ENCODE measurements at places on chromosomes 2 and 18.

- H3K36me3 ChIP-seq, result no peaks in the 10 kb centered on the region
- no peak for ATAC-seq
- no peak overlapping the region for H3K4me3 ChIP-seq
- no peaks in the 10 kb centered on the region for H3K4me1 ChIP-seq
- H3K27me3 ChIP-seq, result peaks cover 15% of the 10 kb centered on the region
Measured at GRCh38 chr2:26735097-26735496, 29.0 kb upstream of the SLC35F6 start.

GRCh38 chr18:7921938-7922587 lies 354.9 kb downstream of the PTPRM start:
- H3K4me1 ChIP-seq, result no peaks in the 10 kb centered on the region
- H3K4me3 ChIP-seq, result no peak overlapping the region
- no peaks in the 10 kb centered on the region for H3K27me3 ChIP-seq
- H3K36me3 ChIP-seq, result no peaks in the 10 kb centered on the region
- ATAC-seq, result peak; percentile 11

DNA sequence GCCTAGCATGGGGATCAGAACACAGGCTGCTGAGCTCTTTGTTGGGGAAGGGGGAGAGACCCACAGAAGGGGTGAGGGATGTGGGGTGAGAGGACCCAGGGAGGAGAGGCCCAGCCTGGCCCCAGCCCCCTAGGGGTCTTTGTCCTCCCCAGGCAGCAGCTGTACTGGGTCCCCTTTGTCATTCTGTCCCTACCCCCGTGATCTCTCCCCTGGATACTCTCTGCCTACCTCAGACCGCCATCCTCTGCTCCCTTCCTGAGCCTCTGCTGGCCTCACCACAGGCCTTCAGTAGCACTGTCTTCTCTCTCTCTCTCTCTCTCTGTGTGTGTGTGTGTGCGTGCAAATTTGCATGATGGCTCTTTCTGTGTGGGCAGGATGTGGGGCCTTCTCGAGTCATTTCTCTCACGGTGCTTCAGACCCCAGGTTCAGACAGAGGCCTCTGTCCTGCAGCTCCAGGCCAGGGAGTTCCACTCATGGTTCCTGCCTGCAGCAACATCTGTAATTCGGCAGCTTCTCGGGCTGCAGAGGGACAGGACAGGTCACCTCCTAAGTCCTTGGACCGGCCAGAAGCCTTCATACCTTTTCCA lies 1.4 kb downstream of the PSD4 start:
- peaks cover 87% of the 10 kb centered on the region for H3K36me3 ChIP-seq
- H3K4me1 ChIP-seq, result peaks cover 57% of the 10 kb centered on the region
- peak overlapping the region; percentile 97 for H3K27ac ChIP-seq

DNA sequence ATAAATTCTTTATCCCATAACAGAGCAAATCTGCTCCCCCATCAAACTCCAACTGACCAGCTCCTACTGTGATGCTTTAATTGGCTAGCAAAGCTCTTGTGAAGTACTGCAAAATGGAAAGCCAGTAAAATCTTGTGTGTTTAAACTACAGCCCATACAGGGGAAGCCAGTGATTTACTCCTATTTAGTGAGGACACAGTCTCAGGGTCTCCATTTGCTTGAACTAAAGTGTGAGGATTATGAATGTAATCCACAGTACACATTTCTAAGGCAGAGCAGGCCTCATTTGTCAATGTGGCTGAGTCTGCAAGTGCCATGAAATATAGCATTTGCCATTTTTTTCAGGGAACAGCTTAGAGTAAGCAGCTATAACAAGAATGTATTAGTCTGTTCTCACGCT lies 259.3 kb downstream of the PIEZO2 start:
- H3K27me3 ChIP-seq, result peaks cover 15% of the 10 kb centered on the region
- H3K4me3 ChIP-seq, result no peak overlapping the region
- H3K27ac ChIP-seq, result no peak overlapping the region
- no peaks in the 10 kb centered on the region for H3K36me3 ChIP-seq
- no peak for ATAC-seq

- no peaks in the 10 kb centered on the region for H3K4me1 ChIP-seq
- no peak overlapping the region for H3K27ac ChIP-seq
Measured at GRCh38 chr2:164737612-164738081, 104.0 kb downstream of the COBLL1 start.

DNA sequence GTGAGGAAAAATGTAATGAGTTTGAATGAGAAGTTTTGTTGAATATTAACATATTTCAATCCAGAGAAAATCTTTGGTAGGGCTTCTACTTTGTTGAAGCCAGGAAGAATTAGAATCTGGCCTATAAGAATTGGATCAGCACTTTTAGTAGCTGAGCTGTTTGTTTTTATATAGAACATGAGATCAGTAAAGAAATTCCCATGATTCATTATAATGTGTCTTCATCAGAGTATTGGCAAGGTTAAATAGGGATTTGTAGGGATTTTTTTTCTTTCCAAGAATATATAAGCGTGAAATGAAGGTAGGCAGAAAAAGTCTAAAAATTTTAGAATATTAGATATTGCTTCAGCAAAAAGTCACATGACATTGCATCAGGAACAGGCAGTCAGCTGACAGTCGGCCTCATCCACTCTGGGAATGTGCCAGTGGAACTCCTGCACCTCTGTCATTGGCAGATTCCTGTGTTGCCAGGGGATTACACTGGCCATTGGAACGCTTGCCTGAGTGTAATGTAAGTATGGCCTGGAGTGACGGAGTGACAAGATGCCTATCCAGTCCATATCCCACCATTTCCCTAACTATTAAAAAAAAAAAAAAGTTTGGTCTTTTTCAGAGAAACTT lies 60.6 kb downstream of the SERTAD2 start:
- H3K4me3 ChIP-seq, result no peak overlapping the region
- H3K4me1 ChIP-seq, result peaks cover 12% of the 10 kb centered on the region
- no peak overlapping the region for H3K27ac ChIP-seq
- H3K36me3 ChIP-seq, result peaks cover 62% of the 10 kb centered on the region
- H3K27me3 ChIP-seq, result no peaks in the 10 kb centered on the region

- peaks cover 23% of the 10 kb centered on the region for H3K4me1 ChIP-seq
- H3K27ac ChIP-seq, result no peak overlapping the region
- no peak overlapping the region for H3K4me3 ChIP-seq
- no peaks in the 10 kb centered on the region for H3K36me3 ChIP-seq
Measured at GRCh38 chr2:234219046-234219310, 168.5 kb downstream of the SPP2 start.

DNA sequence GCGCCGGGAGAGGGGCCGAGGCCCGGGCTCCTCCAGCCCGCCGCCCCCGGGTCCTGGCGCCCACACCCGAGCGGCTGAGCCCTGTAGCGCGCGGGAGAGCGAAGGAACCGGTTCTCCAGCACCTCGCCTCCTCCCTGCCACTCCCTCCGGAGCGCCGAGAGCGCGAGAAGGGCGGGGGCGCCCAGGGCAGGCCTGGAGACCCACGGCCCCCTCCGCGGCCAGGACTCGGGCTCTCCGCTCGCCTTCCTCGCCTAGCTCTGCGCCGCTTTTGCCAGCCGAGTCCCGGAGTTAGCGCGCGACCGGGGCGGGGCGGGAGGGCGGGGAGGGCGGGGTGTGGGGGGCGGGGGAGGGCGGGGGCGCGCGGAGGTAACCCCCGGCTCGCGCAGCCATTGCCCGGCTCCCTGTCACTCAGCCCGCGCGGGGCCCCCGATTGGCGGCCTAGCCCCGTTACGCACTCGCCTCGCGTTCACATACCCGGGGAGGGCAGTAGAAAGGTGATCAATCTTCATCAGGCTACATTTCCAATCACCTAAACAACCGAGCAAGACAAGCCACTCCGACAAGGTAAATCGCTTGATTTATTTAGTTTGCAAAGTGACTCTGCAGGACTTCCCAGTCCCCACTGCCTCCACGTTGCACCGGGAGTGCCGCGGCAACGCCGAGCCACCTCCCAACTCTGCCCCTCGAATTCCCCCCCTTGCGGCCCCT lies at the start of gene OTX1:
OTX1 (plus strand) TSS at position 497 of the 708 bp plus-strand sequence. CDS start 2,161 bp downstream, outside the sequence.
- peak; percentile 71 for ATAC-seq
- H3K4me1 ChIP-seq, result peaks cover 21% of the 10 kb centered on the region
- H3K36me3 ChIP-seq, result peaks cover 30% of the 10 kb centered on the region
- peak within 1 kb of the TSS; percentile 87 for H3K4me3 ChIP-seq
- H3K27ac ChIP-seq, result no peak within 1 kb of the TSS

- no peaks in the 10 kb centered on the region for H3K4me1 ChIP-seq
- no peak for ATAC-seq
- H3K27me3 ChIP-seq, result peaks cover 4% of the 10 kb centered on the region
Measured at GRCh38 chr2:16081316-16082200, 141.2 kb downstream of the MYCN start.

DNA sequence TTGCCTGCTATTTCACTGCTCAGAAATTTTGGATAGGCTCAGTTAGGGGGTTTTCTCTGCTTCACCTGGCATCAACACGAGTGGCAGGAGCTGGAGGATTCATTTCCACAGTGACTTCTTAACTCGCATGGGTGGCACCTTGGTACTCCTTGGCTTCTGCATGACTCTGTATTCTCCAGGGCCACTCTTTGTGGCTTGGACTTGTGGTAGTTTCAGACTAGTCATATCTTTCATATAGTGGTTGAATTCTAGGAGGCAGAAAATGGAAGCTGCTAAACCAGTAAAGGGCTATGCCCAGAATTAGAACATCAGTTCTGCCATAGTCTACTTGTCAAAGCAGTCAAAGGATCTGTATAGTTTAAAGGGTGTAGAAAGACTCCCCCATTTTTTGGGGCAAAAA lies 6.8 kb downstream of the MAIP1 start:
- H3K36me3 ChIP-seq, result peaks cover 90% of the 10 kb centered on the region
- no peaks in the 10 kb centered on the region for H3K27me3 ChIP-seq
- H3K27ac ChIP-seq, result peak overlapping the region; percentile 77
- H3K4me1 ChIP-seq, result peaks cover 25% of the 10 kb centered on the region
- peak overlapping the region; percentile 60 for H3K4me3 ChIP-seq
- peak; percentile 97 for ATAC-seq

GRCh38 chr2:205937211-205937610 lies 148.8 kb downstream of the INO80D start:
- ATAC-seq, result no peak
- no peaks in the 10 kb centered on the region for H3K4me1 ChIP-seq
- no peak overlapping the region for H3K27ac ChIP-seq
- no peak overlapping the region for H3K4me3 ChIP-seq

GRCh38 chr2:98924038-98924830 lies 11.8 kb downstream of the CRACDL start:
- H3K27me3 ChIP-seq, result peaks cover 13% of the 10 kb centered on the region
- H3K4me3 ChIP-seq, result no peak overlapping the region
- no peaks in the 10 kb centered on the region for H3K4me1 ChIP-seq

- H3K27ac ChIP-seq, result no peak overlapping the region
- H3K4me1 ChIP-seq, result no peaks in the 10 kb centered on the region
- H3K4me3 ChIP-seq, result no peak overlapping the region
- H3K36me3 ChIP-seq, result no peaks in the 10 kb centered on the region
- ATAC-seq, result no peak
Measured at GRCh38 chr2:12257476-12257875, 459.3 kb upstream of the TRIB2 start.

DNA sequence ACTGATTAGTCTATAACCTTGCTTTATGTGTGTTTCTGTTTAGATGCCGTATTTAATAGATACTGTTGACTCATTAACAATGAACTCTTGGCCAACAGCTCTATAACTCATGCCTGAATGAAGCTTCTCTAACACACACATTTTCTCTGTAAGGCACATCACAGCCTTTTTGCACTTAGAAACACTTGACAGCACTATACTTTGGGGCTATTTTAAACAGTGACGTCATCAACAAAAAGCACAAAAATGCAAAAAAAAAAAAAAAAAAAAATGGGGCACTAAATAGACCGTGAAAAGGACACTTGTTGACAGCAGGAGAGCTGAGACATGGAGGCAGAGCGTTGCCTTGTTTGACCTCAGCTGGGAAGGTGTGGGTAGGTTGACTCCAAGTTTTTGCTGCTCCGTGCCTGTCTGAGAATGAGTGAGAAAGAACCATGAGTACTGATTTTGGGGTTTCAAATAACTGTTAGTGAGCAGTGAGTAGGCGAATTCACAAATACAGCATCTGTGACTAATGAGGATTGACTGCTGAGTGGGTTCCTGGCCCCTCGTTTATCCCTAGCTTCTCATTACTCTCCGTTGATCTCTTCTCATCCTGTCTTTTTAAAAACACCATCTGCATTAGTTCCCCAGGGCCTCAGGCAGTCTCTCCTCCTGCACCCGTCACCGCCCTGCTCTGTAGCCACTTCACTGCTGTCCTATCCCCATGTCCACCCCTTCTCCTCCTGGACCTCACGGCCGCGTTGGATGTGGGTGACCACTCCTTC lies 24.4 kb downstream of the SPP2 start:
- H3K4me1 ChIP-seq, result peaks cover 12% of the 10 kb centered on the region
- no peak for ATAC-seq
- H3K36me3 ChIP-seq, result no peaks in the 10 kb centered on the region
- no peaks in the 10 kb centered on the region for H3K27me3 ChIP-seq
- no peak overlapping the region for H3K27ac ChIP-seq

GRCh38 chr2:224260372-224261020 lies 141.4 kb downstream of the FAM124B start:
- H3K27me3 ChIP-seq, result peaks cover 20% of the 10 kb centered on the region
- no peaks in the 10 kb centered on the region for H3K4me1 ChIP-seq
- H3K27ac ChIP-seq, result no peak overlapping the region
- ATAC-seq, result no peak
- H3K36me3 ChIP-seq, result no peaks in the 10 kb centered on the region
- no peak overlapping the region for H3K4me3 ChIP-seq

DNA sequence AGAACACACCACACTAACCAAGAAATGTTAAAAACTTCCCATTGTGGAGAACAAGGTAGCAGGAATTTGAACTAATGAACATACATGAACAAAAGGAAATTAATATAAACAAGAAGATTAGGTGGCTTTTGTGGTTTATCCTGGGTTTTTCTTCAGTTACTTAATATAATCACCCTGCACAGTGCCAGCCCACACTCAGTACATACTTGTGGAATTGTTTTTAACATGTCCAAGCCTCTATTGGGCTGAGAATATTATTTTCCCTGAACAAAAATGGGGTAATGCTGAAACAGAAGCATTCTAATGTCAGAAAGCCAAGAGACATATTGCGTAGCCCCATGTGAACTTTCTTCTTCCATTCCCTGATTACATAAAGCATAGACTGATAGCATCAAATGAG lies 202.8 kb downstream of the DNER start:
- no peak for ATAC-seq
- H3K27ac ChIP-seq, result no peak overlapping the region
- no peak overlapping the region for H3K4me3 ChIP-seq
- H3K4me1 ChIP-seq, result no peaks in the 10 kb centered on the region
- H3K27me3 ChIP-seq, result peaks cover 12% of the 10 kb centered on the region

GRCh38 chr2:19874726-19875125 lies 27.1 kb downstream of the TTC32 start:
- H3K4me3 ChIP-seq, result no peak overlapping the region
- ATAC-seq, result no peak
- H3K27me3 ChIP-seq, result no peaks in the 10 kb centered on the region
- H3K36me3 ChIP-seq, result no peaks in the 10 kb centered on the region

DNA sequence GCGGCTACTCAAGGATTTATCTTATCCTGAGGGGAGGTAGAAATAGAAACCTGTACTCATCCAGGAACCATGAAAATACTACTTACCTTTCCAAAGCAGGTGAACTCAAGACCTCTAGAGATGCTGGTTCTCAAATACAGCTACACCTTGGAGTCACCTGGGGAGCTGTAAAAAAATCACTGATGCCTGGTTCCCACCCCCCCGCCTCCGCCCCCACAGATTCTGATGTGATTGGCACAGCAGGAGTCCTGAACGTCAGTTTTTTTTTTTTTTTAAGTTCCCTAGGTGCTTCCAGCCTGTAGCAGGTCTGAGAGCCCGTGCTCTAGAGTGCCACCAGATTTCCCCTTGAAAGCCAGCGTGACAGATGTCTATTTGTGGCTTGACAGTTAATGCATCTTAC lies 113.6 kb downstream of the MRO start:
- H3K36me3 ChIP-seq, result no peaks in the 10 kb centered on the region
- no peak overlapping the region for H3K27ac ChIP-seq
- H3K4me1 ChIP-seq, result no peaks in the 10 kb centered on the region
- ATAC-seq, result no peak
- peaks cover 4% of the 10 kb centered on the region for H3K27me3 ChIP-seq

Data from activated T-helper 17 cell treated with anti-CD3 and anti-CD28 coated beads, Interleukin-2, amount 50 U/mL, for 72 hours (primary cell).